ENCODE measurements at places on chromosomes 12 and 14. TPM values are rescaled to one million over a fixed set of nuclear protein-coding genes. Genes with fewer than 3 reads are reported as not detected.

The KRT8 gene
- 104 TPM for total RNA-seq

The ACOT4 gene
- total RNA-seq, result 0.62 TPM

The CSAD gene
- 8.2 TPM for total RNA-seq

The KRT72 gene
- not detected for total RNA-seq

The DERA gene
- 15.9 TPM for total RNA-seq

The TAS2R42 gene
- not detected for total RNA-seq

The WNT1 gene
- total RNA-seq, result not detected

The SMCO2 gene
- total RNA-seq, result not detected

DNA sequence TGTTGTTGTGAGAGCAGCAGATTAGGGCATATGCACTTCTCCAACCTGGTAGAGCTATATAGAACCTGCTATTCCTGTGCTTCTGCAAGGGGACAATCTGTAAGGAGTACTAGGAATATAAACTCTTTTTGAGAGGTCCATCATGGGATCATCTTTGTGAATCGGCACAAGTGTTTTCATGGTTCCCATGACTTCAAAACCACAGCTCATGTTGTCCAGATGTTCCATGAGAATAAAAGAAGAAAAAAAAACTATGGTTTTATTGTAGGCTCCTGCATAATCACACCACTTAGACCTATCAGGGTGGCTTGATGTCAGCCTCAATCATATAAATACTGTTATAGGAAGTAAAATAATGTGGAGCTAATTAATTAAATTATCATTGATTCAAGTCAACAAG, 311.4 kb upstream of the ATP2B1 start:
- no peak for DNase-seq

- DNase-seq, result peak; percentile 53
Observed at GRCh38 chr12:34218193-34219045, 196.1 kb downstream of the ALG10 start.

DNA sequence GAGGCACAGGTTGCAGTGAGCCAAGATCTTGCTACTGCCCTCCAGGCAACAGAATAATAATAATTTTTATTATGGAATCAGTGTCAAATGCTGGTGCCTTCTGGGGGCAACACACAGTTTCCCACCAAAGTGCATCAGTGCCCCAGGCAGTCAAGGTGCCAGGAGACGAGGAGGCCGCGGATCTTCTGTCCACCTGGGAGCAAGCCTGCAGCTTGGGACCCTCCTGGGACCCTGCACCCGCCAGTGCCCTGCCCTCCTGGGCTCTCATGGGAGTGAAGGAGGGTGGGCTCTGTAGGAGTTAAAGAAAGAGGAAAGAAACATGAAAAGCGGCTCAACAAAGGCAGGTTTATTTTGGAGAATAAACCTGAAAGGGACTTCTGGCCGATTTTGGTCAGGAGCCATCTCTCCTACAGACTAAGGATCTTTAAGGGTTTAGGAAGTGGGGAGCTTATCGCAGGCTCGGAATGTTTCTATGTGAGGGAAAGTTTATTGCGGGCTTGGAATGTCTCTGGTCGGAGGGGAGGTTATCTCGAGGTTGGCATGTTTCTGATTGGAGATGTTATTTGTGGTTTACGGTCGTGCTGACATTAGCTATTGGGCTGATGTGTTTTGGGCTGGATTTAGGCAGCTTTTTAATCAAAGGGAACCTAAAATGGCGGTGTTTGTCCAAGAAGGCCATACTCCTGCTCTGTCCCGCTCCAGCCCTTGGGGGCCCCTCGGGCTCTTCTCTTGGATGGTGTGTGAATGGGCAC, 1.1 kb upstream of the ASPG start:
- no peak for DNase-seq

DNA sequence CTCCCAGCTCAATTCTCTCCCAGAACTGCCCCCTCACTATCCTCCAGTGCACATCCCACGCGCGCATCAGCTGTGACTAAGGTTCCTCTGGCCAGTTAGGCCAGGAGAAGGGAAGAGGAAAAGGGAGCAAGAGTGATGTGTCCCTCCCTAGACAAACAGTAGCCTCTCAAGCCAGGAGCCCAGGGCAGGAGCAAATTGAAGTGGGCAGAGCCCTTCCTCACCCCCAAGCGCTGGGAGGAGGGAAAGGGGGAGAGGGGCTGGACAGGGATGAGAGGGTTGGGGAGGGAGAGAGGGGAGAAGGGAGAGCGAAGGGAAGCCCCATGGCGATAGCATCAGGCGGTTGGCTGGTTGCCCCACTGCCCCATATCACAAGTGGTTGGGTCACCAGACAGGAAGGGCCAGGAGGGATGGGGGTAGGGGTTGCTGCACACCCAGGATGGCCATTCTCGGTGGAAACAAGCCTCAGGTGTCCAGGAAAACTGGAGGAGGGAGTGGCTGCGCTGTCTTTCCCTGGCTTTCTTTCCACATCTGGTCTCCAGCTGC, 1.1 kb downstream of the CD63 start:
- peak; percentile 81 for DNase-seq

- DNase-seq, result peak; percentile 28
Observed at GRCh38 chr12:102459314-102459713, 21.0 kb downstream of the IGF1 start.

DNA sequence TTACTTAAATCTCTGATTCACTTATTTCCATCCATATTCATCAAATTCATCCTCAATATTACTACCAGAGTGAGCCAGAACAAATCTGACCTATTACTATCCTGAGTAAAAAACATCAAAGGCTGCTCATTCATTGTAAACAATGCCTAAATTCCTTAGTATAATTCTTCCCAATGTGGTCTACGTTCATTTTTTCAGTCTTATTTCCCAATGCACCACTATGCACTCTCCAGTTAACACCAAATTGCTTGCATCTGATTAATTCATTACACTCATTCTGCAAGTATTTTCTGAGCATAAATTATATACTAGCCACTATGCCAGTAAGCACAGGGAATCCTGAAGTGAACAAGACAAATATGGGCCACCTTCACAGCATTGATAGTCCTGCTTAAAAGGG, 110.0 kb downstream of the EPS8 start:
- no peak for DNase-seq

- no peak for DNase-seq
Observed at GRCh38 chr12:67382241-67382871, 113.2 kb downstream of the CAND1 start.

DNA sequence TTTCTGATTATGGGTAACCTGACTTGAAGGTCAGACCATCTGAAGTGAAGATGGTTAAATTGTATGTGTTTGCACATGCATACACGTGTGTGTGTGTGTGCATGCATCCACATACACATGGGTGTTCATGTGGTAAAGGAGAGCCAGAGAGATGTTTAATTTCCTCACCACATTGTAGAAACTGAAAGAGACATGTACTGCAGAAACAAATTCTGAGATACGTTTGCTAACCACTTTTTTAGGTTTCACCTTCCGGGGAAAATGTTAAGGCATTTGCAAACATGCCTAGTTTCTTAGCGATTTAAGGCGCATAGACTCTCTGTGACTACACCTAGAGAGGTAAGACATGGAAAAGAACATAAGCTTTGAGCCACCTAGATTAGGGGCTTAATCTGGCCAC, 362.9 kb downstream of the RAD51B start:
- no peak for DNase-seq

DNA sequence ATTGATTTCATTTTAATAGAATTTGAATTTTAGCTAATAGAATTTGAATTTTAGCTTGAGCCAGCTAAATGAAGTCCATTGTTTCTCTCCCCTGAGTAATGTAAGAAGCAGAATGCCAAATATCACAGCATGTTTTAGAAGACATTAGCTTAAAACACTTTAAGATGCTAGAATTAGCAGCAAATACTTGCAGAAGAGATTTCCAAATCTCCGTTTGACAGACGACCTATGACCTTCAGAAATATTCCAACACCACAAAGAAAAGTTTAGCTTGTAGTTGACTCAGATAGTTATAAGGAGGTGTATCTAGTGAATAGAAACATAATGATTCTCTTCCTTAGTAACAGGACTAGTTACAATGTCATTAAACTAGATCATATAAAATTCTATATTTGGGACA, 51.7 kb upstream of the MYF6 start:
- no peak for DNase-seq

- no peak for DNase-seq
Observed at GRCh38 chr12:482061-482460, 22.3 kb downstream of the B4GALNT3 start.

DNA sequence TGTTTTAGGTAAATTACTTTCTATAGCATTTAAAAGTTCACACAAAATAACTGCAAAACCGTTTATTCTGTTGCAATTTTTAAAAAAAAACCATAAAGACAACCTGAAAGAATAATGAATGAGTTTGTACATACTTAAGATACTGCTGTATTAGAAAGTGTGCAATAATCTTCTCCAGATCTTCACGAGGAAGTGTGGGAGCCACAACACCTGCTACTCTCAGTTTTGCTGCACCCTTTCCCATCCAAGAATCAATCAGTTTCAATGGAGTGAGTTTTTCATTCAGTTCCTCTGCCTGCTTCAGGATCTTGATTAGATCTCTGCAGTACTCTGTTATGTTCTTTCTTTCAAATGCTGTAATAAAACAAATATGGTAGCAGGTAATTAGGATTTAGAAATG, 30.1 kb downstream of the RECQL start:
- no peak for DNase-seq

DNA sequence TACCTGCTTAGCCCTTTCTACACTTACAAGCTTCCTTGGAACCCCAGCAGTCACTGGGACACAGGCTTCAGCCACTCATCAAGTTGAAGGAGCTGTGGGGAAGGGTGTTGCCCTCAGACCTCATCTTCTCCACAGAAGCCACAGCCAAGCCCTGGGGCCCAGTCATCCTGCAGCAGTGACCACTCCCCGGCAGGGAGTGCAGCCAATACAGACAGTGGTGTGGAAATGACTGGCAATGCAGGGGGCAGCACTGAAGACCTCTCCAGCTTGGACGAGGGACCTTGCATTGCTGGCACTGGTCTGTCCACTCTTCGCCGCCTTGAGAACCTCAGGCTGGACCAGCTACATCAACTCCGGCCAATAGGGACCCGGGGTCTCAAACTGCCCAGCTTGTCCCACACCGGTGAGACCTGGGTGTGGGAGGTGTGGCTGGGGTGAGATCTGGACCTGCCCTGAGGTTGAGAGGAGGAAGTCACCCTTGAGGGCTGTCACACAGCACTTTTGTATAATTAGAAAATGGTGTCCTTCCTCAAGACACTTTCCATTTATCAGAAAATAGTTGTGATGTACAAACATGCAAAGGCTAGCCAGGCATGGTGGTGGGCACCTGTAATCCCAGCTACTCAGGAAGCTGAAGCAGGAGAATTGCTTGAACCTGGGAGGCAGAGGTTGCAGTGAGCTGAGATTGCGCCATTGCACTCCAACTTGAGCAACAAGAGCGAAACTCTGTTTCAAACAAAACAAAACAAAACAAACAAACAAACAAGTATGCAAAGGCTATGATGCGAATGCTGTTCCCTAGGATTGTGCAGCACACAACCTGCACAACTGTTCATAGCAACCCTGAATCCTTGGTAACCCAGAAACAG, 9.9 kb downstream of the GLI1 start:
- DNase-seq, result no peak

DNA sequence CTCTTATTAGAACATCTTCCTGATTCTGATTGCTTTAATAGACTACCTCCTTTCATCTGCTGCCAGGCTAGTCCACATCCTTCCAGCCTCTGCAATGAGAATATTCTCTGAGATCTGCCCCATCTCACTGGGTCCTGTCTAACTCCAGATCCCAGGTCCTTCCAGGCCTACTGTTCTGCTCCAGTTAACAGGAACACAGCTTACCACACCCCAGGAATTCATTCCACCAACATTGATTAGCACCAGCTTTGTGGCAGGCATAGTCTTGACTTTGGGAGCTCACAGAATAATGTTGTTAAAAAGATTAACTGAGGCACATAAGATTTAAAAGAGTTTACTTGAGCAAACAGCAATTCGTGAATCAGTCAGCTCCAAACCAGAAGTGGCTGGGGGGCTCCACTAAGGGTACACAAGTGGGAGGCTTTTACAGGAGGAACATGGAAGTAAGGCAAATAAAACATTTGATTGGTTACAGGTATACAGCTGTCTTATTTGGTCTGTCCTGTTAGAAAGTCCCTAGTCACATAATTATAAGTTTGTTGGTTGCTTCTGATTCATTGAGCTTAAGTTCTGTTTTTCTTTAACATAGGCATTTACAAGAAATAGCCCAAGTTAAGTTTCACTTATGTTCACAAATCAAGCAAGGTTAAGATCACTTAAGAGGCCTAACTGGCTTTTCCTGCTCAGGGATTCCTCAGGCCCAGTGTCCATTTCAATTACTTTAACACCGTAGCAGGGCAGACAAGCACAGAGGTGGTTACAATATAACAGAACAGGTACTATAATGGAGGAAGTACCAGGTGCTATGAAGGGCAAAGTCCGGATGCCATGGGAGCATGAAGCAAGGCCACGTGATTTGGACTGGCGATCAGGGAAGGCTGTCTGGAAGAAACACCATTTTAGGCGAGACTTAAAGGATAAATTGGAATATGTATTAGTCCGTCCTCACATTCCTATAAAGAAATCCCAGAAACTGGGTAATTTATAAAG, 12.2 kb upstream of the MYH7 start:
- no peak for DNase-seq

DNA sequence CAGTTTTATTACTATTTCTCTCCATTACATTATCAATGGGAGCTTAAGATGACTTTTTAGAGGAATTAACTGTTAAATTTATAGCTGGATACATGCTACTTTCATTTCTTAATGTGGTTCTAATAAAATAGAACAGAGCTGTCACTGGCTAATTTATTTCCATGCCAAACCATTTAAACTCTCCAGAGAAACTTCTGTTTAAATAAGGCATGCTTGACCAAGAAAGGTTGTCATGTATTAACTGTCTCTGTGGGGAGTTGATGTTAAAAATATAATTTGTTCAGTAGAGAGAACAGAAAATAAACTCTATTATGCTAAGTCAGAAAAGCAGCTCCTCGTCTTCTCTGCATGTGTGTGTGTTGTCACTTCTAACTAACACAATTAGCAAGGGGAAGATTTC, 447.4 kb downstream of the SLC16A7 start:
- no peak for DNase-seq

DNA sequence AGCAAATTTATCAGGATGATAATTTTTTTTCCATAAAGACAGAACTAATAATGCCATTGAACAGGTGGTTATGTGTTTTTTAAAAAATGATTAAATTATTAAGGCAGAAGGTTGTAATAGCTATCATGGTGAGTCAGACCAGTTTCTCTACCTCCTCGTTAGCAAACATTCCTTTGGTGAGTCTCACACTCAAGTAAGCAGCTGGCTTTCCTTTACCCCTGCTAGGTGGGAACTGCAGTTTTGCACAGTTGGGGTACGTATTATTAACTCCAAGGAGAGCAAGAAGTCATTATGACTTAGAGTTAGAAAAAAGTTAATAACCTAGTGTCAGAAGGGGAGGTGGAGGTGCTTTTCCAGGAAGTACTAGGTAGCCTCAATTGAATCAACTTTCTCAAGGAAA, 165.3 kb downstream of the SNAPC1 start:
- DNase-seq, result no peak

GRCh38 chr14:106209755-106210154, 683.4 kb downstream of the TMEM121 start:
- no peak for DNase-seq
